Caudate nucleus (tissue), 63 donors: ENCODE measurements at places on chromosomes 7 and 10.

- no peak for DNase-seq
Observed at GRCh38 chr7:156576216-156577058, 64.1 kb upstream of the RNF32 start.

- no peak for DNase-seq
Observed at GRCh38 chr10:88318803-88319202, 264.3 kb downstream of the RNLS start.

GRCh38 chr7:143362131-143363015 is at the start of gene FAM131B:
Gene FAM131B, minus strand, starts transcription at chr7:143362713. Its CDS starts 110 bp downstream, at chr7:143362603.
- DNase-seq, result peak; percentile 60

DNA sequence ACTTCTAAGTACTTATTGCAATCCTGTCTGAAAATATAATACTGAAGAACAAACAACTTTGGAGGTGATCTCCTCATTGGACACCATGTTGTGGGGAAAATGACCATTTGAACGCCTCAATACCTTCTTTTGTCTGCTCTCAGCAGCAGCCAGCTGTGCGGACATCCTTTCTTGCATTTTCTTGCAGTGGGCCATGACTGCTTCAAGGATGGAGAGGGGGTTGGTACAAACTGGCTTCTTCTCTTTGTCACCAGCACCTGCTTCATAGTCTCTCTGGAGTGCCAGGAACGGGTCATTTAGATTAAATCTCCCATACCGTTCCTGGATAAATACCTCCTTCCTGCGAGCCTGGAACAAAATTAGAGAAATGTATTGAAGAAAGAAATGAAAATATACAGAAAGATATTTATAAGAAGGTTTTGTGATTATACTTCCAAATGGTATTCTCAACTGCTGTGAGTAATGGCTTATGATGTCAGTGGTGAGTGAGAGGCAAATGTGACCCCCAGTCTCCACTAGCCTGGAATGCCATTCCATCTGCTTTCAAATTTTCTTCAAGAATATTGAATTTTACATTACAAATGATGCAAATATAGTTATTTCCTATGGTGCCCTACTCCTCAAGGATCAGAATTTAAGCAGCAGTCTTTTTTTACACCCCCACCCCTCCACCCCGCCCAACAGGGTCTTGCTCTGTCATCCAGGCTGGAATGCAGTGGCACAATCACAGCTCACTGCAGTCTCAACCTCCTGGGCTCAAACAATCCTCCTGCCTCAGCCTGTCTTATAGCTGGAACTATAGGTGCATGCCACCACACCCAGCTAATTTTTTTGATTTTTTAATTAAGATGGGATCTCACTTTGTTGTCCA is 62.4 kb downstream of the CTTNBP2 start:
- no peak for DNase-seq

DNA sequence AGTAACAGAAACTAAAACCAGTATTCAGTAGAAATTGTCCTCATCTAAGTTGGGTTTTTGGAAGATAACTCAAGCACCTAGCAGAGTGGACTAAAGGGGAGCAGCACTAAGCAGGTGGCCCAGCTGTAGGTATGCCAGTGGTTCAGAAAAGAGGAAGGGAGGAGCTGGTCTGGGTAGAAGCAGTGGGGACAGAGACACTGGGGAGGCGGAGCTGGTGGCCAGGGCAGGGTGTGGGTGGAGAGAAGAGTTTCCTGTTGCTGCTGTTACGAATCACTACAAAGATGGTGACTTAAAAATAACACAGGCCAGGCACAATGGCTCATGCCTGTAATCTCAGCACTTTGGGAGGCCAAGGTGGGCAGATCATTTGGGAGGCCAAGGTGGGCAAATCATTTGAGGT is 136.2 kb downstream of the WDR11 start:
- DNase-seq, result no peak
